ENCODE measurements at places on chromosomes 5 and 9. TPM values are rescaled to one million over a fixed set of nuclear protein-coding genes. Genes with fewer than 3 reads are reported as not detected.

The FGD3 gene
- total RNA-seq: not detected

The TRPM3 gene
- 3.1 TPM for total RNA-seq

The NRG2 gene
- 0.56 TPM for total RNA-seq

The ETF1 gene
- total RNA-seq: 179 TPM

The PHF24 gene
- total RNA-seq: 0.28 TPM

The SLC6A3 gene
- not detected for total RNA-seq

The IFNB1 gene
- total RNA-seq: not detected

The URM1 gene
- total RNA-seq: 32.4 TPM

The C6 gene
- total RNA-seq: under 0.01 TPM

The BTNL3 gene
- total RNA-seq: not detected

The C5orf63 gene
- 1.7 TPM for total RNA-seq

The FAM221B gene
- total RNA-seq: not detected

The FAM151B gene
- total RNA-seq: 3.8 TPM

The CCL28 gene
- 6.2 TPM for total RNA-seq

The SPINK6 gene
- not detected for total RNA-seq

The SRA1 gene
- 69.4 TPM for total RNA-seq

The ZNF367 gene
- total RNA-seq: 11.9 TPM

The PCSK5 gene
- total RNA-seq: 3.3 TPM

The LRRC19 gene
- not detected for total RNA-seq

The EFNA5 gene
- total RNA-seq: 2.5 TPM

The SLIT3 gene
- 3.1 TPM for total RNA-seq

The PCDHGA6 gene
- total RNA-seq: 3.1 TPM

The KIF4B gene
- total RNA-seq: not detected

The NMUR2 gene
- total RNA-seq: not detected

The HBEGF gene
- total RNA-seq: 32.6 TPM

The KCNIP1 gene
- total RNA-seq: not detected

The ECSCR gene
- 3.4 TPM for total RNA-seq

The HRH2 gene
- not detected for total RNA-seq

The SLC24A2 gene
- not detected for total RNA-seq

The PCDHGA2 gene
- 1.5 TPM for total RNA-seq

All from regular cardiac myocyte (primary cell).